ENCODE measurements at places on chromosomes 12 and 14. TPM values are rescaled to one million over a fixed set of nuclear protein-coding genes. Genes with fewer than 3 reads are reported as not detected.

The CLBA1 gene
- total RNA-seq: 6.0 TPM

The PIGH gene
- total RNA-seq: 16.9 TPM

The GPX2 gene
- not detected for total RNA-seq

The ZNF384 gene
- 56.2 TPM for total RNA-seq

DNA sequence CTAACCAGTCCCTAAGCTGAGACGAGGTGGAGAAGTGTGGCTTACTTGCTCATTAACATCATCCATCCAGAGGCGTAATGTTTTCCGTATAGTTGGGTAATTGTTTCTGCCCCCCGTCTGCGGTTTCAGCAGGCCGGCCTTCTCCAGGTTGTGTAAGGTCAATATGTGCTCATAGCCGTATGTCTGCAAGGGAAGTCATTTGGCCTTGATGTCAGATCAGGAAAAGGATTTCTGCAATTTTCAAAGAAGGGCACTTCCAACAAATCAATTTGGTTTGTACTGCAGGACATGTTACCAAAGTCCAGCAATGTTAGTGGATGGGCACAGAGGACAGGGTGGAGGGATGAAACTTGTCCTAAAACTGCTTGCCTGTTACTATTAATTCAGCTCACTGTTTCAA lies 9.9 kb upstream of the DIABLO start:
- H3K27me3 ChIP-seq: no peaks in the 10 kb centered on the region
- H3K4me1 ChIP-seq: no peaks in the 10 kb centered on the region
- H3K36me3 ChIP-seq: peaks cover 15% of the 10 kb centered on the region
- no peak overlapping the region for H3K4me3 ChIP-seq
- H3K27ac ChIP-seq: no peak overlapping the region

GRCh38 chr12:109880043-109880931 lies at the start of gene GLTP:
TSS of gene GLTP (minus strand) at chr12:109880541. CDS start at chr12:109880374, 167 bp downstream.
- H3K4me1 ChIP-seq: peaks cover 43% of the 10 kb centered on the region
- H3K27me3 ChIP-seq: no peaks in the 10 kb centered on the region
- H3K36me3 ChIP-seq: no peaks in the 10 kb centered on the region
- DNase-seq: no peak

DNA sequence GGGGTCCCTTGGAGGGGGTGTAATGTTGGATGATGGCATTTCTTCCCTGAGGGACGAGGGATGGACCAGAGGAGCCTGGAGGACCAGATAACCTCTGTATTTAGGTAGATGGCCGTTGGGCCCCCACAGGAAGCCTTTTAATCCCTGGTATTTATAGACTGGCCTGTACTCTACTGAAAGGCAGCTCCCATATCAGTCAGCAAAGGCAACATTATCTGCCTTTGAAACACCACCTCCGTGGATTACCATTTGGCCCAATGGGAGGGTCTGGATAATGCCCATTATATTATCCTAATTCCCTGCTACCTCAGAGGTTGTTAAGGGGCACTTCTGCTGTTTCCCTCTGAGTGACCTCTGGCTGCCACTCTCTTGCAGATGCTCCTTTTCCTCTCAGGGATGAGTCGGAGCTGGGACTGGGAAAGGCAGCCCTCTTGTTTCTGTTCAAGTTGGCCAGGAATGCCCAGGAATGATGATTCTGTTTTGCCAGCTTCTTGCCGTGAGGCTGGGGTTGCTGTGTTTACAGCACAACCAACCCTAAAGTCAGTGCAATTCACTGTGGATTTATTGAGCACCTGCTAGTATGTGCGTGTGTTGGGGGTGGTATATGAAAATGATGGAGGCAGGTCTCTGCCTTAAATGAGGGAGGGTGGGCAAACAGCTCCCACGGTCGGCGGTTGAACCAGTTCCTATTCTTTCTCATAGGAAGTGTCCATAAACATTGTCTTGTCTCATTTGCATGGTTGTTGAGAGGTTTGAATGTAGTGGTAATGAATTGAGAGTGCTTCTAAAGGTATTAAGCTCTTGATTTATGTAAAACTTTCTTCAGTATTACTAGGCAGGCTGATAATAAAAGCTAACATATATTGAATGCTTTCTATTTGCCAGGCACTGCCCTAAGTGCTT lies 18.1 kb downstream of the SUSD6 start:
- H3K36me3 ChIP-seq: no peaks in the 10 kb centered on the region
- no peak overlapping the region for H3K4me3 ChIP-seq
- DNase-seq: no peak
- H3K27ac ChIP-seq: no peak overlapping the region
- H3K27me3 ChIP-seq: no peaks in the 10 kb centered on the region

- peak overlapping the region; percentile 36 for H3K27ac ChIP-seq
- peak overlapping the region; percentile 46 for H3K4me3 ChIP-seq
- no peaks in the 10 kb centered on the region for H3K36me3 ChIP-seq
- no peaks in the 10 kb centered on the region for H3K27me3 ChIP-seq
- peaks cover 38% of the 10 kb centered on the region for H3K4me1 ChIP-seq
Observed at GRCh38 chr12:32455607-32456071, 56.3 kb downstream of the FGD4 start.

DNA sequence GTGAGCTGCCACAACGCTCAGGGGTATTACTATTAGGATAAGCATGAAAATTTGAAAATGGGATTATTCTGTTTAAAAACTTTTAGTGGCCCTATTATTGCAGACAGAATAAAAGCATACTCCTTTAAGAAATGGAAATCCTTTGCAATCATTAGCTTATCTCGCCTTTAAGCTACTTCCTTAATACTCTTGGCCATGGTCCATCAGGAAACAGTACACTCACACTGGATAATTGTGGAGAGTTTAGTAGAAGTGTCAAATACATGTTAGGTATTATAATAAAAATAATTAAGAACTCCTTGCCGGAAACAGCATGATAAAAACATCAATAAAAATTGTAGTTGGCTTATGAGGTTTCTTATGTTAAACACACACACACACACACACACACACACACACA lies 100.4 kb upstream of the PPFIA2 start:
- no peak overlapping the region for H3K27ac ChIP-seq
- DNase-seq: no peak
- H3K4me1 ChIP-seq: no peaks in the 10 kb centered on the region
- peaks cover 1% of the 10 kb centered on the region for H3K36me3 ChIP-seq
- H3K4me3 ChIP-seq: no peak overlapping the region

GRCh38 chr12:68675101-68675842 lies 11.5 kb upstream of the NUP107 start:
- H3K27ac ChIP-seq: peak overlapping the region; percentile 70
- DNase-seq: no peak
- H3K4me1 ChIP-seq: peaks cover 12% of the 10 kb centered on the region
- H3K36me3 ChIP-seq: no peaks in the 10 kb centered on the region
- H3K27me3 ChIP-seq: no peaks in the 10 kb centered on the region

GRCh38 chr14:100278702-100279101 lies 27.5 kb downstream of the SLC25A29 start:
- H3K4me3 ChIP-seq: no peak overlapping the region
- peaks cover 52% of the 10 kb centered on the region for H3K4me1 ChIP-seq
- no peaks in the 10 kb centered on the region for H3K27me3 ChIP-seq
- peaks cover 2% of the 10 kb centered on the region for H3K36me3 ChIP-seq
- DNase-seq: no peak

DNA sequence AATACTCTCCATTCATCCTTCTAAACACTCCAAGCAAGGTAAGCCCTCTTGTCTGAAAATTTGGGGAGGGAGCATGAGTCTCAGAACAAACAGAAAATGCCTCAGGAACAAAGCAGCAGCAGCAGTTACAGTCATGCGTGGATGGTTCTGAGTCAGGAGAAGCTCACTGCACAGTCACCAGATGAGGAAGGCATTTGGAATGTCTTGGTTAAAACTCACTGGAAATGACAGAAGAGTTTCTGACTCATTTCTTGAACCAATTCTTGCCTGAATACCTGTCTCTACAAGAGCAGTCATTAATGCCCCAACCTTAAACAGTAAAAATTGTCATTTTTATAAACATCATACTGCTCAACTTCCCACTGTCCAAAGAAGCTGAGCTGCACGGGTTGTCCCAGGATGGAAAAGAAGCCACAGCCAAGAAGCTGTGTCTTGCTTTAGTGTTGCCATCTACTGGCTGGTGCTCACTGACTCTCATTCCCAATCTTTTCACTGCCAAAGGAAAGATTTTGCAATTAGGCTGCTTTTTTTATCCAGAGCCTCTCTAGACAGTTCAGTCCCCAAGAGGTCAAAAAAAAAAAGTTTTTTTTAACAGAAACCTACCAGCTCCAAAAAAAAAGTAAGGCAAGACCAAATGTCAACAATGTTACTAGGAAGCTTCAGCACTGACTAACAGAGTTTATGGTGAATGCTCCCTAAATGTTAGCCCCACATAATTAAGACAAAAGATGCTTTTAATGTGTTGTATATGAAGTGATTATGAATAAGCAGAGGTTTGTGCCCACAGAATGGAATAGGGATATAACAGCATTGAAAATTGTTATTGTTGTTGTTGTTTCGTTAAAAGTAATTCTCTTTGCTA lies 40.4 kb downstream of the KICS2 start:
- no peaks in the 10 kb centered on the region for H3K27me3 ChIP-seq
- peaks cover 47% of the 10 kb centered on the region for H3K4me1 ChIP-seq
- no peak for DNase-seq

- H3K27me3 ChIP-seq: peaks cover 36% of the 10 kb centered on the region
- H3K36me3 ChIP-seq: peaks cover 2% of the 10 kb centered on the region
- H3K4me1 ChIP-seq: peaks cover 9% of the 10 kb centered on the region
- no peak within 1 kb of the TSS for H3K27ac ChIP-seq
Observed at GRCh38 chr14:64879635-64880220, at the start of gene SPTB. TSS of gene SPTB (minus strand) at chr14:64879907. CDS start at chr14:64823094, 56,813 bp downstream.

DNA sequence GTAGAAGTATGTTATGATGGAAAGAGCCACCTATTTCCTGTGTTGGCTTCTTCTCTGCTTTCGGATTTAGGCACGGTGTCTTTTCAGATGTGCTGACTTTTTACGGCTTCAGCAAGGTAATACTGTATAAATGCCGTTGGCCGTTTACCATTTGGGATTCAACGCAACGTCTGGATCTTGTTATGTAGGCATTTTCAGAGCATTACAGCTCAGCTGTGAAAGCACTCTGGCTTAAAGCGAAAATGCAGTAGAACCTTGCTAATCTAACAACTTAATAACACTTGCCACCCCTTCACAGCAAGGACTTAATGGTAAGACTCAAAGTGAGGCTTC lies 229.9 kb downstream of the EFCAB11 start:
- no peaks in the 10 kb centered on the region for H3K27me3 ChIP-seq
- no peaks in the 10 kb centered on the region for H3K36me3 ChIP-seq
- no peak overlapping the region for H3K4me3 ChIP-seq
- H3K4me1 ChIP-seq: peaks cover 17% of the 10 kb centered on the region
- no peak overlapping the region for H3K27ac ChIP-seq
- no peak for DNase-seq

- H3K36me3 ChIP-seq: no peaks in the 10 kb centered on the region
- peak overlapping the region; percentile 92 for H3K4me3 ChIP-seq
- H3K27me3 ChIP-seq: no peaks in the 10 kb centered on the region
- H3K27ac ChIP-seq: peak overlapping the region; percentile 97
- no peak for DNase-seq
- H3K4me1 ChIP-seq: peaks cover 61% of the 10 kb centered on the region
Observed at GRCh38 chr14:69612014-69612782, 802 bp downstream of the SUSD6 start.

GRCh38 chr14:90758959-90759358 lies 57.3 kb downstream of the TTC7B start:
- H3K27ac ChIP-seq: peak overlapping the region; percentile 71
- no peaks in the 10 kb centered on the region for H3K27me3 ChIP-seq
- H3K4me3 ChIP-seq: peak overlapping the region; percentile 75
- peaks cover 10% of the 10 kb centered on the region for H3K4me1 ChIP-seq
- H3K36me3 ChIP-seq: peaks cover 6% of the 10 kb centered on the region

DNA sequence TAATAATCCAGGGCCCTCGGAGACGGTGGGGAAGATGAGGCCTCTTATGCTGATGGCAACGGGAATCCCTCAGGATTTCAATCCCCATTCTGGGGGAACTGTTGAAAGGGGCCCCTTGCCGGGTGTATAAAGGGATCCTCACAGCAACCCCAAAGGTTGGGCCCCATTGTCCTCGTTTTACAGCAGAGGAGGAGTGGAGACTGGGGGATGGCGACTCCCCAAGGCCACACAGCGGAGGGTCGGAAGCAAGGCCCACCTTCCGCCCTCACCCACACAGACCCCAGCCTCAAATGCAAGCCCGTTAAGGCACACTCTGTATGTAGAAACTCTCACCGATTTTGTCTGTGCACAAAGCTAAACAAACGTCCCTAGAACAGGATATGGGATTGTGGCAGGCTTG lies 327.9 kb upstream of the DIO3 start:
- H3K4me3 ChIP-seq: no peak overlapping the region
- no peak for DNase-seq
- no peaks in the 10 kb centered on the region for H3K36me3 ChIP-seq
- H3K27me3 ChIP-seq: no peaks in the 10 kb centered on the region

DNA sequence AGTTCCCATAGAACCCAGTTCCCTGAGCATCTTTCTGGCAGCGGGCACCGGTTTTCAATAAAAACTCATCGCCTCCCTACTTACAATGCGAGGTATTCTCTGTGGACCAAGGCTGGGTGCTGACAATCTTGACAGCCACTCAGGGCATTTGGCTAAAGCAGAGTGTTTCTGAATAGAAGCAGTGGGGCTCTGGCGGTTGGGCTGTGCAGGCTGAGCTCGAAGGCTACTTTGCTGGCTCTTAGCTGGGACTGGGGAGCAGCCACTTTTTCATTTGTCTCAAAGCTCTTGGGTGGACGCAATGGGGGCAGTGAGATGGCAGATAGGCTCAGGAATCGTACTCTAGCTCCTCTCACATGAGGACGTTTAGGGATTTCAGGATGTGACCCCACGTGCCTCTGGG lies 151.8 kb downstream of the UNC79 start:
- no peak for DNase-seq
- H3K36me3 ChIP-seq: no peaks in the 10 kb centered on the region
- H3K27ac ChIP-seq: no peak overlapping the region
- no peaks in the 10 kb centered on the region for H3K27me3 ChIP-seq
- no peaks in the 10 kb centered on the region for H3K4me1 ChIP-seq

GRCh38 chr12:47478426-47478825 lies 227.4 kb downstream of the RPAP3 start:
- H3K36me3 ChIP-seq: peaks cover 11% of the 10 kb centered on the region
- H3K4me3 ChIP-seq: no peak overlapping the region
- peaks cover 51% of the 10 kb centered on the region for H3K27me3 ChIP-seq
- H3K27ac ChIP-seq: no peak overlapping the region
- DNase-seq: no peak

GRCh38 chr12:79217306-79217705 lies 352.7 kb downstream of the SYT1 start:
- H3K27me3 ChIP-seq: peaks cover 2% of the 10 kb centered on the region
- no peaks in the 10 kb centered on the region for H3K4me1 ChIP-seq
- H3K36me3 ChIP-seq: peaks cover 3% of the 10 kb centered on the region
- DNase-seq: no peak
- no peak overlapping the region for H3K4me3 ChIP-seq
- no peak overlapping the region for H3K27ac ChIP-seq

DNA sequence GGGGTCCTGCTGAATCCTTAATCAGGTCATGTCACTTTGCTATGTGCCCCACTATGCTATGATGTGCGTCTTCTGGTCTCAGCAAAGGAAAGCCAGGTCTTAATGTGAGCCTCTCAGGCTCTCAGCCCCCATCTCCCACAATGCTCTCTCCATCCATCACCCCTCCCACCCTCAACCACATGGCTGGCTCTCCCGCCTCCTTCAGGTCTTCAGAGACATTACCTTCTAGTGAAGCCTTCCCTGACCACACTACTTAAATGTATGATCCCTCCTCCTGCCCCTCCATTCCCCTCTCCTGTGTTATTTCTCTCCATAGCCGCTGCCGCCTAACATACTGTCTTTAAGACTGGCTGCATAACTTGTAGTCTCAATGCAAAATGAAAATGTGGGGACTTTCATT lies 50.5 kb downstream of the KRT80 start:
- no peak for DNase-seq
- H3K4me3 ChIP-seq: no peak overlapping the region
- no peaks in the 10 kb centered on the region for H3K36me3 ChIP-seq
